ENCODE measurements at places on chromosomes 4 and X.

DNA sequence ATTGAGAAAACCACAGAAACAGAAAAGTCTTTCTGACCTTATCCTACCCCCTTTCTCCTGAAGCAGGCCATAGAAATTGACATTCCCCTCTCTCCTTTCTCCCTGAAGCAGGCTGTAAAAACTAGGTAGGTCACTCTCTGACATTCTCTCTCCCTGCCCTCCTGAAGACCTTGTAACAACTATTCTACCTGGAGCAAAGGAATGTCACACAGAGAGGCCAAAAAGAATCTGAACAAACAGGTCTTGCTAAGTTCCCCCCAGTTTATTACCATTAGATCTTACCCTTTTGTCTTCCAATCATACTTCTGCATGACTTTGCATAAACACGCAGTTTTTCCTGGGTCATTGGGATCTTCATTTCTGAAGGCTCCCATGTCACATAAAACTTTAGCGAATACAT lies 198.3 kb upstream of the GYPA start:
- DNase-seq, result no peak

DNA sequence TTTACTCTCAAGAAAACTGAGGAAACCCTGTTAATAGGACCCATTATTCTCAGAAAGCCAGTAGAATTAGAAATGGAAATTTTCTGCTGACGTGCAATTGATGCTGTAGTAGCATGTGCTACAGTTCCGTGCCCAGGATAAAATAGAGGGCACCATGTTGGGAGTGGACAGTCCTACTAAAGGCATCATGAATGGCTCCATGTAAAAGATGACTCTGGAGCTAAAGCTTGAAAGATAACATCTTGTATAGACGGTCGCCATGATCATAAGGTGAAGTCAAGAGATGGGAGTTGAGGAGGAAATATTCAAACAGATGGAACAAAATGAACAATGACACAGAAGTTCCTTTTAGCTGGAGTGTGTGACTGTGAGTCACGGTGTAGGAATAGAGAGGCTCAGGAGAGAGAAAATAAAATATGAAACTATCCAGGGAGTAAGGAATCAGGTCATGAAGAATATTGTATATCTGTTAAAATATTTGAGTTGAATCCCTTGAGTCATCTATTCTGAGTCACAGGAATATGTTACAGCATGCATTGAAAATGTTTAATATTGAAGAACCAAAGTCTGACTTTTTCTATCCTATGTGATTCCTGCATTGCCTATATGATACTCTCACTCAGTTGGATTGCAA lies 31.8 kb downstream of the ANXA10 start:
- no peak for DNase-seq

DNA sequence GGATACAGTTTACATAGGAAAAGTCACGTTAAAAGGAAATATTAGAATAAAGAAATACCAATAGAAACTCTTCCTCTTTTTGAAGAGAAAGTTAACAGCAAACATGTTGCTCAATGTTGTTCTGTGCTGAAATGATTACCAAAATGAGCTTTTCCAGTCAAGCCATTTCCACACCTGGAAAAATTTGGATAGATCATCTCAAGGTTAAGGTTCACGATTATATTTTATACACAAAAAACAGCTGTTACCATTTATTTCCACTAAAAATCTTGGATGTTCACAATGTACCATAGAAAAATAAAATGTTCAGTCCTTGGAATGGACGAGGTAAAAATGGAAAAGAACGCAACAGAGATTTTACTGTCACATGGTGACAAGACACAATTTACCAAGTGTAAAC lies 218.7 kb downstream of the SCFD2 start:
- no peak for DNase-seq

DNA sequence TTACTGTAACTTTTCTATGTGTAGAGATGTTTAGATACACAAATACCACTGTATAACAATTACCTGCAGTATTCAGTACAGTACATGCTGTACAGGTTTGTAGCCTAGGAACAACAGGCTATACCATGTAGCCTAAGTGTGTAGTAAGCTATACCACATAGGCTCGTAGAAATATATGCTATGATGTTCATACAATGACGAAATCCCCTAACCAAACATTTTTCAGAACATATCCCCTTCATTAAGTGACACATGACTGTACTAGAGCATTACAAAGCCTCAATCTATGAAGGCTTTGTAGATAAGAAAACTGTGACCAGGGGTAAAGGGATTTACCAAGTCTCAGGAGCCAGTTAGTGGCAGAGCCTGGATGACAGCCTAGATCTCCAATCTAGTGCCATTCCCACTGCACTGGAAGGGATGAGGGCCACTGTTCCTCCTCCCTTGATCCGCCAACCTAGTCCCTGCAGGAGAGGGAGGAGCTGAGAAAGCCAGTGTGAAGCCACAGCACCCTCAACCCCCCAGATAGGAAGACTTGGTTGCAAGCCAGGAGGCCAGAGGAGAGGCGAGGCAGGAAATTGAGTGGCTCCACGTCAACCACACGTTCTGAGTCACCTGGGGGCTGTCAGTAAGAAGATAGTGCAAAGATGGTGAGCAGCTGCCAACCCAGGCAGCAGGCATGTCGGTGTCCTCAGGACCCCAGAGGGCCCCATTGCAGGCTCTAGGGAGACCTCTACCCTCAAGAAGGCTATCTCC lies 227.7 kb downstream of the BCOR start:
- DNase-seq, result no peak

DNA sequence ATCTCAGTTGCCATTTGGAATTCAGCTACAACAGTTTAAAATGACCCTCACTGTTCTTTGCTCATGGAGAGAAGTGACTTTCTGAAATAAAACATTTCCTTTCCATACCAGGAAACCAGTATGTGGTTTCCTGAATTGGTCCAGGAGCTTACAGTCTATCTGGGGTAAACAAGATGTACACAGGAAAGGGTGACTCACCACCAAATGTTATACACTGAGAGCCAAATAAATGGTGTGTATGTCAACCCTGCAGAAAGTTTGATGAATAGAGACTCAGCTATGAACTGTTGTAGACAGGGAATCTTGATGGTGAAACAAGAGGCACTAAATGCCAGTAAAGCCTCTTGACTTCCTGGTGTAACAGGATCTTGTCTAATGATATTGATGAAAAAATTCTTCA lies 100.4 kb downstream of the HS6ST2 start:
- no peak for DNase-seq

DNA sequence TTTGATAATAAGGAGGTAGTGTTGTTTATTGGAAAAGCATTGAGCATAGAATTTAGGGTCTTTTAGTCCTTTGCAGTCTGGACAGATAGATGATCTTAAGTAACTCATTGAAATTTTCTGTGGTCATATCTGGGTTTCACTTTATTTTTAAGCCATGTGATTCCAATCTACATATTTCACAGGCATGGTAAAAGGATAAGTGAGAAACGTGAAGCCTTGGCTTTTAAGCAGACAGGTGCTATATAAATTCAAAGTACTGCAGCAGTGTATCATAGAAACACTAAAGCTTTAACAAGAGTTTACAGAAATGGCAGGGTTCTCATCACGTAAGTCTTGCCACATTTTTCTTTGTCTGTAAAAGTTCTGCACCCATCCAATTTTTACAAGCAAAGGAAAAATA lies 4.9 kb downstream of the PLS3 start:
- DNase-seq, result no peak

GRCh38 chr4:45638641-45639040 lies 485.2 kb downstream of the GABRG1 start:
- DNase-seq, result no peak

GRCh38 chr4:78356251-78356786 lies 195.3 kb upstream of the ANXA3 start:
- DNase-seq, result no peak

DNA sequence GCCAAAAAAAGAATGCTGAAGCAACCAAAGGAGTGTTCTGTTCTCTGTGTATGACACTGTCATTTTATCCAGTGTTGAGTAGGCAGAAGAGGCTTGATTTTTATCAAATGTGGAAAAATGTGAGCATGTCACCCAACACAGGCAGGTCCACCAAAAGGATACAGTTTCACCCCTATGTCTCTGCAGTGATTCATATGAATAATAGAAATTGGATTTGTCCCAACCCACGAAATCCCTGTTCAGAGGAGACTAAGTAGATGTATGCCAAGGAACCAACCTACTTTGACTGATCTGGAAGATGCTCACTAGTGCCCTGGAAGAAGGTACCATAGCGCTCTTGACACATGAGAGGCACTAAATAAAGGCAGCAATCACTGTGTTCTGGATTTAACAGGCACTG lies 72.5 kb downstream of the FGF13 start:
- DNase-seq, result no peak

GRCh38 chr4:132642016-132642817 lies 506.9 kb upstream of the PCDH10 start:
- DNase-seq, result no peak

DNA sequence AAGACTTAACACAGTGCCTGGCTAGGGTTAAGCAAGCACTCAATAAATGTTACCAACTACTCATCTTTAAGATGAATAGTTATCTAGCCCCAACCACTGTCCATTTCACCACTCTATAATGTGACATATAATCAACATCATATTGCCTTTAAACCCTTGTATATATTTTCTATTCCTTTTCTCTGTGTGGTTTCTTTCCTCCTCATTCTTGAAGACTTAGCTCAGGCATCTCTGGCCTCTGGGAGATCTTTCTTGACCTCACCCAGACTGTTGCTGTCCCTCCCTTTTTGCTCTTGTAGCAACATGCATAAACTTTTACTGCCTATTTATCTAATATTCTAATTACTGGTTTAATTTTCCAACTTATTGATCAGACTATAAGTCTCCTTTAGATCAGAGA lies 249.9 kb upstream of the MAB21L2 start:
- no peak for DNase-seq

GRCh38 chr4:61528595-61528994 lies 328.5 kb downstream of the ADGRL3 start:
- no peak for DNase-seq

DNA sequence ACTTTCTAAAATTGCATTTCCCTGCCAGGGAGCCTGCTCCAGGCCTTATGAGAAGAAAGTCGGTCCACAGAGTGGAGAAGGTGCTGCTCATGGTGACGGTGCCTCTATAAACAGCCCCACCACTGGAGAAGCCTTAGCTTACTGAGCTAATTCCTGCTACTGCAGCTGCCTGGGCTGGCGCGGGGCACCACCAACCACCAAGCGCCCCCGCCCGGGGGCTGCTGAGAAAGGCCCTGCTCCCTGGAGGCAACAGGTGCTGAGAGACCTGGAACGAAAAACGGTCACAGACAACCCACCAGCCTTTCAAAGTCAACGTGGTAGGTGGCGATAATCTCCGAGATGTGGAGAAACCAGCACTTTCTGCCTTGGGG lies 2.9 kb downstream of the HCFC1 start:
- no peak for DNase-seq

DNA sequence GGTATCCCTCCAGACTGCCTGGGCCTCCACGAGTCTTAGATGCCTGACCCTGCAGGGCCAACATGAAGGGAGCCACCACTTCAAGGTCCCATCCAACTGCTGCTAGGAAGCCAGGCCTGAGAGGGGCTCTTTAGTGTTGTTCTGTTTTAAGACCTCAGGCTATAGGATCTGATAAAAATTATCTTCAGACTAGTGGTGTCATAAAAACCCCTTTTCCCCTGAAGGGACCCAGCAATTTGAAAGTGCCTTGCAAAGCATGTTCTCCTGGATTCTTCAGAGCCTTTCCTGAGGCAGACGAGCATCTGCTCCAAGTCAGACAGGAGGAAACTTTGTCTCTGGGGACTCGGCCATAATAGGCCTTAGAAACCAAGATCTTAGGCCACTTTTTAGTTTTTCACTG lies 26.9 kb downstream of the TSPAN5 start:
- no peak for DNase-seq

GRCh38 chr4:101200561-101200960 lies 146.8 kb downstream of the PPP3CA start:
- no peak for DNase-seq

DNA sequence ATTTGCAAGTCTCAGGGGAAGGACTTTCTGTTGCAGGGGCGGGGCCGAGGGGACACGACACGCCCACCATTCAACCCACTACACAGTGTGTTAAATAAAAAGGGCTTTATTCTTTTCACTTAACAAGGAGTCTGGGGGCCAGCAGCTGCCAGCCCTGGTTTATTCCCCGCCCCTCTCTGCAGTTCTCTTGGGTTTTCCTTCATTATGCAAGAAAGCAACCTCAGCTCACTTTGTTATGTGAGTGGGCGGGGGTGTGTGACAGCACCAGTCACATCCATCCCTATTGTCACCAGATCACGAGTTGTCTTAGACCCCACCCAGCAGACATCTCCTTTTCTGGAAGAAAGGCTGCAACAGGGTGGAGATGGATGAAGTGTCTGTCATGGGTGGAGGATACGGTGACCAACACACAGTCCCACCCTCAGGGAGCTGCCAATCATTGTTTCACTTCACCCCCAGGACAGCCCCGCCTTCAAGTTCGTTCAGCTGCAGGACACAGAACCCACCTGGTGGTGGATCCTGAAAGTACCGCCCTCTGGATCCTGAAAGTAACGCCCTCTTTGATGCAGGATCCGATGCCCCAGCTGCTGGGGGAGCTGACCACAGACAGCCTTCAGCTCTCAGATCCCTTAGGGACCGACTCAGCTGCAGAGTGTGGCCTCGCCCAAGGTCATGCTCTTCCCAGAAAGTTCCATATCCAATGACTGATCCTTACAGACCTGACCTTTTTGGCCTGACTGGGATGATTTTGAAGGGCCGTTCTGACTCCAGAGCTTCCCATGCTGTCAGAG lies 79.6 kb downstream of the SMIM20 start:
- DNase-seq, result no peak

- no peak for DNase-seq
These were observed 583.9 kb downstream of the BCOR start for GRCh38 chrX:39513836-39514235.

GRCh38 chrX:76977452-76977851 lies 469.7 kb upstream of the FGF16 start:
- DNase-seq, result no peak

Measured in Right ventricle myocardium inferior (tissue), 1 donor.